ENCODE measurements at places on chromosomes 11 and 22.

- H3K4me3 ChIP-seq, result no peak overlapping the region
- no peak for DNase-seq
- peaks cover 2% of the 10 kb centered on the region for H3K4me1 ChIP-seq
- no peaks in the 10 kb centered on the region for H3K36me3 ChIP-seq
Measured at GRCh38 chr22:43446916-43447315, 35.1 kb downstream of the MPPED1 start.

DNA sequence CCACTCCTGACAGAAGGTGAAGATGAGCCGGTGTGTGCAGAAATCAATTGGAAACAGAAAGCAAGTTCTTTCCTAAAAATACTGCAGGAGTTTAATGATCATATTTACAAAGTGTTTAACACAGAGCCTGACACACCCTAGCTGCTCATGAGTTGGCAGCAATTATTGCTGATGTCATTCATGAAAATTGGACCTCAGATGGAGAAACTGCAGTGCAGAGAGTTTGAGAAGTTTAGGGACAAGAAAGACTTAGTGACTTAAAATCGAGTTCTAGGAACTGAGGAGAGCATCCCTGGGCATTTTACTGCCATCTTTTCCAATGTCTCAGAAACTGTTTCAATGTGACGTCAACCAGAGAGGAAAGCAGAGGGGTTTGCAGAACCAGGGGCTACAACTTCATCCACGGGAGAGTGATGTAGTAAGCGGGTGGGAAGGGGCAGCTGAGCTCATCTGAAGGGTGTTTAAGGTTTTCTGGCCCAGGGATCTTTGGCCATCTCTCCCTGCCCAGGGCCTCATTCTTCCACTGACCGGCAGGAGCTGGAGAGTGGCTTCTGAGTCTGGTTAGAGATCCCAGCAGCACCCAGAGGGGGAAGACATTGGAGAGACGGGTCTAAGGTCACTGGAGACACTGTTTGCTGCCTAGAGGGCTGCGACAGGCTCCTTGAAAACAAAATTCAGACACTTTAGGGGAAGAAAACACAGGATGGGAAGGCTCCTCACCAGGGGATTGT is 21.1 kb upstream of the IGLL5 start:
- peaks cover 5% of the 10 kb centered on the region for H3K27me3 ChIP-seq
- peaks cover 30% of the 10 kb centered on the region for H3K4me1 ChIP-seq
- no peak overlapping the region for H3K27ac ChIP-seq

GRCh38 chr11:67117672-67118180 is 1.3 kb upstream of the KDM2A start:
- H3K27ac ChIP-seq, result no peak overlapping the region
- peaks cover 4% of the 10 kb centered on the region for H3K36me3 ChIP-seq
- H3K4me3 ChIP-seq, result peak overlapping the region; percentile 78
- no peaks in the 10 kb centered on the region for H3K27me3 ChIP-seq
- DNase-seq, result no peak
- H3K4me1 ChIP-seq, result peaks cover 38% of the 10 kb centered on the region

GRCh38 chr11:66068923-66069714 is 953 bp upstream of the PACS1 start:
- no peaks in the 10 kb centered on the region for H3K27me3 ChIP-seq
- H3K4me1 ChIP-seq, result peaks cover 48% of the 10 kb centered on the region
- H3K4me3 ChIP-seq, result peak overlapping the region; percentile 92
- DNase-seq, result peak; percentile 39
- H3K36me3 ChIP-seq, result peaks cover 34% of the 10 kb centered on the region

GRCh38 chr11:70270877-70271648 is 573 bp downstream of the PPFIA1 start:
- H3K4me3 ChIP-seq, result peak overlapping the region; percentile 92
- H3K4me1 ChIP-seq, result peaks cover 26% of the 10 kb centered on the region
- H3K27me3 ChIP-seq, result peaks cover 3% of the 10 kb centered on the region
- peaks cover 9% of the 10 kb centered on the region for H3K36me3 ChIP-seq
- peak overlapping the region; percentile 88 for H3K27ac ChIP-seq

- peaks cover 1% of the 10 kb centered on the region for H3K27me3 ChIP-seq
- H3K36me3 ChIP-seq, result no peaks in the 10 kb centered on the region
- H3K27ac ChIP-seq, result no peak overlapping the region
- H3K4me3 ChIP-seq, result no peak overlapping the region
Measured at GRCh38 chr11:92251980-92252379, 27.4 kb downstream of the FAT3 start.

- peaks cover 5% of the 10 kb centered on the region for H3K27me3 ChIP-seq
- H3K36me3 ChIP-seq, result no peaks in the 10 kb centered on the region
- no peaks in the 10 kb centered on the region for H3K4me1 ChIP-seq
- no peak overlapping the region for H3K27ac ChIP-seq
Measured at GRCh38 chr11:10898003-10898762, 40.3 kb upstream of the ZBED5 start.

DNA sequence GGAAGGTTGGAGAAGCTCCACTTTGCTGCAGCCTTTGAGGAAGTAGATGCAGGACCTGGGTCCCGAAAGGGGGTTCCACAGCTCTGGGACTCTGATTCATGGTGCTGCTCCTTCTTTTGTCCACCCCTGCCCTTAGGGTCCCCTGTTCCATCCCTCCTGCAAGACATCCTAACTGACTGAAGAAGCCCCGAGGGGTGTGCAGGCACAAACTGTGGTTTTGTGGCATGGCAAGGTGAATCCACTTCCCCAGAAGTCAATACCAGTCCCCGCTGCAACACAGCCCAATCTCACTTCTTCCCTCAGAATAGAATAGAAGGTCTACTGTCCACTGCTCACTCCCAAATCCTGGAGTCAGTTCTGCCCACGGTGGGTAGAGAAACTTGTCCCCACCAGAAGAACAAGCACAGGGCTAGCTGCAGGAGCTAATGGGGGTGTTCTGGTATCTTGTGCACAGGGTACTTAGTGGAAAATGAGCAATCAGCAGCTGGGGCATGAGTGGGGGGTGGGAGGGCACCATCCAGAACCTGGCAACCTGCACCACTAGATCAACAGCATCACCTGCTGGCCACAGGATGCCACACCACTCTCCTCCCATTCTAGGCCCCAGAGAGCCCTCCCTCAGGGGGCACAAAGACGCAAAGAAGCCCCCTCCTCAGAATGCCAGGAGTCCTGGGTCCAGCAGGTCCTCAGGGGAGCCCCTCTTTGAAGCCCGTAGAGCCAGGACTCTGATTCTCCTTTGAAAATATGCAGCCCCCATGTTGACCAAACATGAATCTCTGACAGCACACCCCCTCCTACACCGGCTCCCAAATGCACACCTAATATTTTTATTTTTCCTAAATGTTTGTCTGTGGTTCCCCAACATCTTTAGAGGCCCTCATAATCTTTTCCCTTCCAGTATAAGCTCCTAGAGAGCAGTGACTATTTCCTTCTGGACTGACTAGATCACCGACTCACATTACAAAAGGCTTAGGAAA is 14.1 kb downstream of the SPATA19 start:
- H3K4me3 ChIP-seq, result no peak overlapping the region
- H3K4me1 ChIP-seq, result no peaks in the 10 kb centered on the region
- H3K27me3 ChIP-seq, result peaks cover 18% of the 10 kb centered on the region
- H3K27ac ChIP-seq, result no peak overlapping the region

GRCh38 chr11:74015919-74016684 is 7.2 kb upstream of the UCP3 start:
- H3K4me3 ChIP-seq, result no peak overlapping the region
- peaks cover 14% of the 10 kb centered on the region for H3K36me3 ChIP-seq
- H3K4me1 ChIP-seq, result peaks cover 31% of the 10 kb centered on the region
- no peaks in the 10 kb centered on the region for H3K27me3 ChIP-seq
- no peak for DNase-seq

DNA sequence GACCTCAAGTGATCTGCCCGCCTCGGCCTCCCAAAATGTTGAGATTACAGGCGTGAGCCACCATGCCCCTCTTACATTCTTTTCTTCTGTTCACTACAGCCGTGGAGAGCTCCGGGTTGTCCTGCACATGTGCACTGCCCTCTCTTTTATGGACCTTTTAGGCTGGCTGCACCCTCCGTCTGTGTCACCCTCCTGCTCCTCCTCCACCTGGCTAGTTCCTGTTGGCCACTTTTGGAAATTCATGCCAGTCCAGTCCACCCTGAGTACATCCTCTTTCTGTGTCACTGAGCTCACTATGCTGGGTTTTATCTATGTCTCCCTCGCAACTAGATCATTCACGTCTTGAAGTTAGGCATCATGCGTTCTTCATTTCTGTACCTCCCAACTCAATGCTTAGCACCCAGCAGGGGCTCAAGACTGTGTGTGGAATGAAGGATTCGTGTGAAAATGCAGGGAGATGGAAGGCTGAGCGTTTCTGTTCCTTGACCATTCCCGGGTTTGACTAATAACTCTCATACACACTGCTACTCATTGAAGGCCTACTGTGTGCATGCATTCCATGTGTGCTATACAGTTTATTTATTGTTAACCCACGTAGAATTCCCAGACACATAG is 60.6 kb downstream of the PTPRJ start:
- no peak for DNase-seq
- no peak overlapping the region for H3K27ac ChIP-seq
- H3K4me3 ChIP-seq, result no peak overlapping the region
- peaks cover 47% of the 10 kb centered on the region for H3K4me1 ChIP-seq

DNA sequence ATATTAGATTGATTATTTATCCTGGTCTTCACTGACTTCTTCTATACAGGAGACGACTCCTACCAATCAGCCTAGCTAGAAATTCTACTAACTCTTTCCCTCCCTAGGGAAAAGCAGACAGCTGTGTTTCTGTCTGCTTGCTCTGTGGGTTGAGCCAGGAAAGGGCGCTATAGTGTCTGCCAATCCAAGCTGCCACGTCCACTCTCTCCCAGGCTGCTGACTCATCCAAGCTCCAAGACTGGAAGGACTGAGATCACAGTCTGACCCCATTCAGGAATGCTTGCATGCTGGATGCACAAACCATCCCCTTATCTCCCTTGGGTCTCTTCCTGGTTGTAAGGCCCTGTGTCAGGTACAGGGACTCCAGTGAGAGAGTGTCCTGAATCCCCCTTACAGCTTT is 955.6 kb downstream of the OPCML start:
- no peaks in the 10 kb centered on the region for H3K36me3 ChIP-seq
- H3K4me1 ChIP-seq, result no peaks in the 10 kb centered on the region
- no peaks in the 10 kb centered on the region for H3K27me3 ChIP-seq
- H3K27ac ChIP-seq, result no peak overlapping the region

GRCh38 chr11:45715418-45715817 is 50.0 kb upstream of the CHST1 start:
- no peaks in the 10 kb centered on the region for H3K4me1 ChIP-seq
- DNase-seq, result no peak
- H3K27ac ChIP-seq, result no peak overlapping the region
- peaks cover 17% of the 10 kb centered on the region for H3K27me3 ChIP-seq
- H3K4me3 ChIP-seq, result no peak overlapping the region

DNA sequence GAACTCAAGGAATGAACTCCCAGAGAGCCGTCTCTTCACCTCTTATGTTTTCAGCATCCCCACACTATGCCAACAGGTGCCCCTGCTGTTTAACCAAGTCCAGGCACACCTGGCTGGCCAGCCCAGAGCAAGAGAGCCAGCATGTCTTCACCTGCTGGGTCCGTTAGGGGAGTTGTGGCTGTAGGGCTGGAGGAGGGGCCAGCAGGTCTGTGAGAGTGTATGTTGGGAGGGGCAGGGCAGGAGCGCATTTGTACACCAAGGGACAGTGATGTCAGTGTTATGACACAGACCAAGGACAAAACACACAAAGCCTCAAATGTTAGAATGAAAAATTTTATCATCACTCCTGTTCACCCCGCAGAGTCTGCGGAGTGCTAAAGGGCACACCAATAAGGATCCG is 5.8 kb downstream of the PATZ1 start:
- H3K36me3 ChIP-seq, result peaks cover 22% of the 10 kb centered on the region
- H3K4me3 ChIP-seq, result no peak overlapping the region
- H3K4me1 ChIP-seq, result peaks cover 37% of the 10 kb centered on the region
- H3K27ac ChIP-seq, result peak overlapping the region; percentile 66

DNA sequence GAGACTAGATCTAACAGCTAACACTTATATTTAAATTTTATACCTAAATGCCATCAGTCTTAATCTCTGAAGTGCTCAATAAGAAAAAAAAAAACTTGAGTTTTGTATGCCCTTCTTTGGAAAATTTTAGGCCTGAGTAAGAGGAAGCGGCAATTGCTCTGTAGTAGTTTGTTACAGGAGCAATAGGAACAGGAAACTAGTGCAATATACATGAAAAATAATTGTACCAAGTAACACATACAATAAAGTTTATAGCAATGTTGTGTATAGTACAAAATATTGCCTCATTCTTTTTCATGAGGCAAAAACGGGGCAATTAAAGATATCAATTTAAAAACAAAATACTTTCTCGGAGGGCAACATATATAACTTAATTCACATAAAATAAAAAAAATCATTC is 19.7 kb downstream of the OR5AK2 start:
- no peak for DNase-seq
- H3K36me3 ChIP-seq, result no peaks in the 10 kb centered on the region
- H3K4me1 ChIP-seq, result no peaks in the 10 kb centered on the region
- no peak overlapping the region for H3K4me3 ChIP-seq
- no peaks in the 10 kb centered on the region for H3K27me3 ChIP-seq

- no peak overlapping the region for H3K4me3 ChIP-seq
- peaks cover 3% of the 10 kb centered on the region for H3K36me3 ChIP-seq
- H3K27me3 ChIP-seq, result peaks cover 5% of the 10 kb centered on the region
- H3K27ac ChIP-seq, result no peak overlapping the region
Measured at GRCh38 chr22:27106985-27107384, 449.6 kb downstream of the MIAT start.

- H3K36me3 ChIP-seq, result no peaks in the 10 kb centered on the region
- DNase-seq, result no peak
- H3K4me3 ChIP-seq, result no peak overlapping the region
- H3K27ac ChIP-seq, result no peak overlapping the region
- H3K4me1 ChIP-seq, result no peaks in the 10 kb centered on the region
- no peaks in the 10 kb centered on the region for H3K27me3 ChIP-seq
Measured at GRCh38 chr11:16797776-16798175, 59.3 kb downstream of the C11orf58 start.

DNA sequence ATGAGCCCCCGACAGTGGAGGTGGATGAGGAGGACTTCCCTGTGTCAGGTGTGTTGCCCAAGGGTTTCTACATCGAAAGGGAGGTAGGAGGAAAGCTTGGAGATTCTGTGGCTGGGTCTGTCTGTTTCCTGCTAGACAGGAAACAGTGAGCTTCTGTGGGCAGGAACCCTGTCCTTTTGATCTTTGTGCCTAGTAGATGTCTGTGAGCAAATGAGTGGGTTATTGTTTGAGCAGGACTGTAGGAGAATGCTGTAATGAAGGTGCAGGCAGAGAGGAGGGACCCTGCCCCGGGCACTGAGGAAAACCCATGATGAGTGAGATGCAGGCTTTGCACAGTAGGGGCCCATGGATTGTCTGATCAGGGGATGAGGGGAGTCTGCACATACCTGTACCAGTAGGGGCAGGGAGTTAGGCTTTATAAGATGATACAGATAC is 14.0 kb downstream of the USP35 start:
- no peak overlapping the region for H3K4me3 ChIP-seq
- no peak for DNase-seq
- no peaks in the 10 kb centered on the region for H3K27me3 ChIP-seq
- peak overlapping the region; percentile 5 for H3K27ac ChIP-seq
- H3K4me1 ChIP-seq, result peaks cover 13% of the 10 kb centered on the region

Data from memory B cell (primary cell).